ENCODE measurements at places on chromosomes 5 and 9.

DNA sequence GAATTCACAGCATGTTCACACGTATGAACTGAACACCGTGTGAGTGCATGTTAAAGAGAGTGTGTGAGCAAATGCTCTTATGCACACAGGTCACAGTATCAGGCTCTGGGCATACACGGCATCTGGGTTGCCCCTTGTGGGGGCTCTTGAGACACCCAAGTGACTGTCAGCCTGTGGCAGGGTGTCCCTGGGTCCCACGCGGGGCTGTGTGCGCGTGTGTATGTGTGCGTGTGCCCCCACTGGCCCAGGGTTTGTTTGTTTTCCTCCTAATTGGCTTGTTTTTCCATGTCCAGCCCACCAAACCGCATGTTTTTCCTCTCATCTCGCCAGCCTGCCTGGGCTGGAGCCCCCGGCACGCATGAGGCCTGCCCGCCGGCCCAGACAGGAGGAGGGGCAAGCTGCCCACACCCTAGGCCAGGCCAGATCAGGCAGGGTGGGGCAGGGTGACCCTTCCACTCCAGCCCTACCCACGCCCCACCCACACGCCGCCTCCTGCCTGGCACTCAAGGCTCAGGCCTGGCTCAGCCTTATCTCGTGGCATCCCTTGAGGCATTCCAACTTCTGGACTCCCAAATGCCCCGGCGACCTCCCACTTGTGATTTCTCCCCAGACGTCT is 28.8 kb downstream of the CNTFR start:
- no peak for DNase-seq

DNA sequence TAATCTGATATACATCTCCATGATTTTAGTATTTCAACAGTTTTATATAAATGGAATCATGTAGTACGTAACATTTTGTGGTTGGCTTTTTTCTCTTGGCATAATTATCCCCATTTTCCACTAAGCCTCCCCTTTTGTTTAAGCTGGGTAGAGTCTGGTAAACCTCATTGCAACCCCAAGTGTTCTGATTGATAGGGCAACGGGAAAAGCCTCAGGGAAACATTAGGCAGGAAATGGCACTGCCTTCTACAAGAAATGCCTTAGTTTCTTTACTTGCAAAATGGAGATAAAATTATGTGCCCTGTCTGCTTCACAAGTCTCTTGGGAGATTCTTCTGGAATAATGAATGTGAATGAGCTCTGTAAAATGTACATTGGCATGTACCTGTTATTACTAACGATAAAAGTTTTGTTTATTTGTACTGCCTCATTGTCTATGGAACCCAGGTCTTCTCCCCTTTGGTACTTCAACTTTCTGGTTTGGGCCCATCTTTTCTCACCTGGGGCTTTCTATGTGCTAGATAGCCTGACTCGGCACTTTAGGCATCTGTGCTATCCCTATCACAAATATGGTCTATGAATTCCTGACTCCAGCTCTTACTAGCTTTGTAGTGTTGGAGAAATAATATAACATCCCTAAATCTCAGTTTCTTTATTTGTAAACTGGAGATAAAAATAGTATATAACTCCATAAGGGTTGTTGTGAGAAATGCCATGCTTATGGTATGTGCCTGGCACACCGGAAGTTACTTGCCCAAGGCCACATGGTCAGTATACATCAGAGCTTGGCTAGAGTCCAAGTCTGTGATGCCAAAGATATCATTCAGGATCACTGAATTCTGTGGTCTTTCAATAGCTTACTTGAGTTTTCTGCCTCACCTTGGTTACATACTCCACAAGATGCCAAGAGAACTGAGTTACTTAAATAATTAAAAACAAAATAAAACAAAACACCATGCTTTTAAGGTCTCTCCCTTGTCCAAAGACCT is 48.2 kb upstream of the ZNF169 start:
- DNase-seq, result no peak

GRCh38 chr9:7534211-7534935 is 265.2 kb downstream of the DMAC1 start:
- no peak for DNase-seq

- no peak for DNase-seq
These were observed 173.2 kb downstream of the GNA14 start for GRCh38 chr9:77474936-77475335.

DNA sequence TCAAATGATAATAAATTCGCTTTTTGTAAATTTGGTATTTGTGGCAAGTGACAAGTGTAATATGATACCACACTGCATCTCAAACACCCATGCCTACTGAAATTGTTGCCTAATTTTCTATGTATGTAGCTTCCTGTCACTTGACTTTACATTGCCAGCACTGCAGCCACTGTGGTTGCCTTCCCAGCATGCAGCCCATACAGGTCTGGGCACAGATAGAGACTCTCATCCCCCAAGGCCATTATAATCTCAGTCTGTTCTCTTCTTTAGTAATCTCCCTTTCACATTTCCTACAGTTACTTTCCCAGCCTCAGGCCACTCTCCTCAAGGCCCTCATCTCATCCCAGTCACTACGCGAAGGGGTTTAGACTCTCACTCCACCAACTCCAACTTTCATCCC is 1200.6 kb downstream of the PTPRD start:
- DNase-seq, result no peak

DNA sequence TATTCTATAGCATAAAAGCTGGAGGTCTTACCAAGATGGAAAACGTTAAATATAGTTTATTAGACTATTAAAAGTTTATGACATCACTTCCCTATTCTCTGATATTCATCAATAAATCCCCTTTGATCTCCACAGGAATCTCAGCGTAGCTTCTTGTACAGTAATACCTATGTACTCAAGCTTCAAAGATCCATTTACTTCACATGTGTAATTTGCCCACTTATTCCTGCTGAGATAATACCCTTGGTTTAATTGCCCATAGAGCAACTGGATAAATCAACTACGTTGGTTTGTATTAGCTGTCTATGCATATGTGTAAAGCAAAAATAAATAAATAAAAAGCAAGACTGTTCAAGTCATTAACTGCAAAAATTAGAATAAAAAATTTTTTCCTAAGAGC is 219.7 kb downstream of the EFNA5 start:
- no peak for DNase-seq

All from HS-5 (cell line).